ENCODE measurements at places on chromosomes 6 and 20.

DNA sequence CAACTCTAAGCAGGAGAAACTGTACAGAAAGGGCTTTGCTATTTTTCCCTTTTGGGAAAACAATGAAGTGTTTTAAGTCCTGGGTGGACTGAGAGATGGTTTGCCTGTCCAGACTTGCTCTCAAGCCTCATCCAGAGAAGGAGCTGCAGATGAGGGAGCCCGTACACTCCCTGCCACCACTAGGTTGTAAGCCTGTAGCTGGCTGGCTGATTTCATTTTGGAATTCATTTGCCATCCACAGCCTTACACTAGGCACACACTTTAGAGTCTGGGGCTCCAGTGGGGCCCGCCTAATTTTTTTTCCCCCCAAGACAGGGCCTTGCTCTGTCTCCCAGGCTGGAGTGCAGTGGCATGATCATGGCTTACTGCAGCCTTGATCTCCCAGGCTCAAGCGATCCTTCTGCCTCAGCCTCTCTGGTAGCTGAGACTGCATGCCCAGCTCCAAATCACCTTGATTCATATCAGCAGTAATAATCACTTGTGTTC is 28.4 kb downstream of the POFUT1 start:
- no peak for DNase-seq

DNA sequence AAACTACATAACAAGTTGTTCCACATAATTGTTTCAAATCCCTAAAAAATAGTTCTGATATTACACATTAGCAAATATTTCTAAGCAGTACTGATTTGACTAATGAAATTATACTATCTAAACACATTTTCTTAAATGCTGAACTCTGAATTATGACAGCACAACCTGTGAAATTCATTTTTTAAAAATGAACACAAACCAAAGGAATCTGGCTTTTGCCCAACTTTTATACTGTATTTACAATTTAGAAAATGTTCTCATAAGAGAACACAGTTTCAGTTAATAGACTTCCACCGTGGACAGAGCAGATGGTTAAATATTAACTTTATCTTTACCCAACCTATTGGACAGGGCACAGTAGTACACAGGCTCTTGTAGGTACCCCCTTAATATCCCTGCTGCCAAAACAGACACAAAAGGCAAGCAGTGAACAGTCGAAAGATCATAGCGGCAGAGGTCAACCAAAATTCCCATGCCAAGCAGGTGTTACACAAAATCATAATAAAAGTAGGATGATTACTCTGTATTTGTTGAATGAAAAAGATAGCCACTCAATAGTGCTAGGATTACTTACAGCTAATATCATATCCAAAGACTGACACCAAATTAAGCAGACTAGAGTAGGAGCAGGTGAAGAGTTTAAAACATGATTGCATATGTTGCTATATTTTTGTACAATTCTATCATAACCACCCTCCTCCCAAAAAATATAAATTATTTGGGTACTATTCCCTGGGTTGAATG is 122.5 kb downstream of the RNGTT start:
- DNase-seq = no peak

- no peak for DNase-seq
These were observed 184.5 kb upstream of the TCF21 start for GRCh38 chr6:133704371-133704770.

DNA sequence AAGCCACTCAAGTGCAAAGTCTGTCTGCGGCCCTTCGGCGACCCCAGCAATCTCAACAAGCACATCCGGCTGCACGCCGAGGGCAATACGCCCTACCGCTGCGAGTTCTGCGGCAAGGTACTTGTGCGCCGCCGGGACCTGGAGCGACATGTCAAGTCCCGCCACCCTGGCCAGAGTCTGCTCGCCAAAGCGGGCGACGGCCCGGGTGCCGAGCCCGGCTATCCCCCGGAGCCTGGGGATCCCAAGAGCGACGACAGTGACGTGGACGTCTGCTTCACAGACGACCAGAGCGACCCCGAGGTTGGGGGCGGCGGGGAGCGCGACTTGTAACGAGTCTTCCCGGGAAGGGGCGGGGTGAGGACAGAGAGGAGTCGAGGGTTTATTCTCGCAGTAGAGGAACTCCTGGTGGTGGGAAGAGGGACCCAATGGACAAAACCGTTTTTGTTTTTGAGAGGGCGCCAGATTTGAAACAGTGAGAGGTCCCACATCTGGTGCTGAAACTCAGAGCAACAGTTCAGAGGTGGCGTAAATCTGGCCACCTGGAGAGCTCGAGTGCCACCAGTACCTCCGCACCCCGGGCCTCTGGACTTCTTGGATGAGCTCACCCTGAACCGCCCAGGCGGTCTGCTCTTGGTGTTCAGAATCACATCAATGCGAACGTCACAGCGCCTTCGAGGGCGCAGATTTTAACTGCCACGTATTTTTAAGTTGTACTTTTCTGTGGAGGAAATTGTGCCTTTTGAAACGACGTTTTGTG is 8.0 kb downstream of the PRDM13 start:
- DNase-seq = no peak

- no peak for DNase-seq
These were observed 640.2 kb downstream of the PTPRT start for GRCh38 chr20:42549496-42549895.

DNA sequence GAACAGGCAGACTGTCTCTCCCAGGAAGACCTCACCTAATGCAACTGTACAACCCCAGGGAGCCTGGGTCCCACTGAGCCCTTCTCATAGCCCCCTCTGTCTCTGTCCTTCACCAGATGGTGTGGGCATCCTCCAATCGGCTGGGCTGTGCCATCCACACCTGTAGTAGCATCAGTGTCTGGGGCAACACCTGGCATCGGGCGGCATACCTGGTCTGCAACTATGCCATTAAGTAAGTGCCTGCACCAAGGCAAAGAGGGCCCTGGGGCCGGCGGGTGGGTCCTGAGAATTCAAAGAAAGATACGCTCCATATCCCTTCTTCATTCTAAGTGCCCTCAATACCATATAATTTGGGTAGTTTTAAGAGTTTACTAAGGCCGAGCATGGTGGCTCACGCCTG is 8.3 kb downstream of the R3HDML start:
- DNase-seq = no peak

DNA sequence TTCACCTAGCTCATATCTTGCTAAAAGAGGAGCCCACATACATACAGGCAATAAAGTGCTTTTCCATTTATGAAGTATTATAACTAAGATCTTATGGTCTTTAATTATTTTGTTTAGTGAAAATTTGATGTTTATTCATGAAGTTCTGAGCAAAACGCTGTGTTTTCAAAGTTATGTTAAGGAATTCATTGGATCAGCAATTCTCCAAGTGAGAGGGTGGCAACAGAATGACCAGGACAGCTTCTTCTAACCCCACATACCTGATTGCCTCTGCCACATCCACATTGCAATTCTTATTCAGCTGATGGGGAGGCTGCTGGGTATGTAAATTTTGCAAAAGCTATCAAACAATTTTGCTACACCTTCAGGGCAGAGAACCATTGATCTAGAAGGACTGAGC is 116.8 kb downstream of the OGFRL1 start:
- DNase-seq = no peak

GRCh38 chr20:19495905-19496703 is 262.0 kb upstream of the RIN2 start:
- no peak for DNase-seq

DNA sequence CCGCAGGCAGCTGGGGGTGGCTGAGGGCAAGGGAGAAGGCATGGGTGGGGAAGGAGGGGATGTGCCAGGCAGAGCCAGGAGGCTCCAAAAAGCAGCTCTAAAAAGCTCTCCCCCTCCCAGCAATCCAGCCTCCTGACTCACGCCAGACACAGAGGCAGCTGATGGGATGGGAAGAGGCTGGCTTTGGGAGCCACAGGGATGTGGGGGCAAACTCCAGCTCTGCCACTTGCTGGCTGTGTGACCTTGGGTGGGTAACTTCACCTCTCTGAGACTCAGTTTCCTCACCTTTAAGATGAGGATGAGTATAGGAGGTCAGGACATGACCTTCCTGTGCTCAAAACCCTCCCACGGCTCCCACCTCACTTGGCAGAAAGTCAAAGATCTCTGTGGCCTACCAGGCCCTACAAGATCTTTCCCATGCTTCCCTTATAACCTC is 148.9 kb downstream of the CEBPB start:
- no peak for DNase-seq

- DNase-seq = no peak
These were observed 11.1 kb downstream of the MTHFD1L start for GRCh38 chr6:150876598-150876997.

GRCh38 chr6:7243179-7243981 is 69.6 kb downstream of the SSR1 start:
- peak; percentile 39 for DNase-seq

- DNase-seq = no peak
These were observed 13.0 kb downstream of the PIM1 start for GRCh38 chr6:37182736-37183590.

GRCh38 chr6:2477666-2478065 is 232.3 kb upstream of the GMDS start:
- no peak for DNase-seq

- DNase-seq = no peak
These were observed 9.7 kb upstream of the TBC1D7 start for GRCh38 chr6:13338038-13338437.

DNA sequence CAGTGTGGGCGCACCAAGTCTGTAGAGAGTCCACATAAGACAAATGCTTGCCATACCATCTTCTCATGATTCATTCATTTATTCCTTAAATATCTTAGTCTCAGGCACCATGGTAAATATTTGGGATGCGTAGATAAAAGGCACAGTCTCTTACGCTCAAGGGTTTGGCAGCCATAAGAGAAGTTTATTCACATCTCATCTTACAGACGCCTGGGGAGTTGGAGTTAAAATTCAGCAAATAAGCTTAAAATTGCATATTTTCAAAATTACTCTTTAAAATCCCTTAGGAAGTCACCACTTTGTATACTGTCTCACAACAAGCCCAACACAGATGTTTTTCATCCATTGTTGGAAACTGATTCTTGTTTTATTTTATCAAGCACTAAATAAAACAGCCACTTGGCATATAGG is 363.3 kb downstream of the KIF16B start:
- no peak for DNase-seq

DNA sequence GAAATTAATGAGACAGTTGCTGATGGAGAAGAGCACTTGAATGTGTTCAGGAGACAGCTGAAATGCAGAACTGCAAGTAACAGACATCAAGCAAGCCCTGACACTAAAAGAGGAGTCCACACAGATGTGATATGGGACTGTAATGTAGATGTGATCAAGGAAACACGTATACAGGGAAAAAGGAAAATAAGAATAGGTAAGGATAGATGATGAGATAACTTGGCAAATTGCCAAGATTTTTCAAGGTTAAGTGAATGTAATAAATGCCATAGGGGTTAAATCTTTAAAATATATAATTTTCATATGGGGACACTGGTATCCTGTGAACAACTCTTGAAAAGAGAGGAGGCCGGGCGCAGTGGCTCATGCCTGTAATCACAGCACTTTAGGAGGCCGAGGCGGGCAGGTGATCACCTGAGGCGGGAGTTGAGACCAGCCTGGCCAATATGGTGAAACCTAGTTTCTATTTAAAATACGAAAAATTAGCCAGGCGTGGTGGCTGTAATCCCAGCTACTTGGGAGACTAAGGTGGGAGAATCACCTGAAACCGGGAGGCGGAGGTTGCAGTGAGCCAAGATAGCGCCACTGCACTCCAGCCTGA is 7.2 kb upstream of the SNX14 start:
- DNase-seq = no peak

DNA sequence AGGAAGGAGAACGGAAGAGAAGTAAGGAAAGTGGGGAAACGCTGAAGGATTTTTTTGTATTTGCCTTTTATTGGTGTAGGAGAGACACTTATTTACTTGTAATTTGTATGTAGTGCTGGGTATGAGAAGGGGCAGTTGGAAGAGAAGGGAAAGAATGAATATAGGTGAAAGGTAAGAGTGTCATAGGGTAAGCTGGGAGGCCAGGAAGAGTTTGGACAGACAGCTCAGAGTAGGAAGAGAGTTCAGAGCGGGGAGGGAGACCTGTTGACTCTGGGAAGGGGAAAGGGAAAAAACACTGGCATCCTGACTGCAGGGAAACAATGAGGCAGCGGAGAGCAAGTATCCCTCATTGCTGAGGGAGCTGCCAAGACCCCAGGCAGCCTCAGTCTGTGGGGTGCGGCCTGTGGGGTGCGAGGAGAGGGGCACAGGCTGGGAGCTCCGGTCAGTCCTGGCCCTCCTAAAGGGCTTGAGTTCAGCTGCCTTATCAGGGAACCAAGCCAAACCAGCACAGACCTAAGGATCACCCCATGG is 3.1 kb downstream of the TRAF3IP2 start:
- DNase-seq = no peak

- no peak for DNase-seq
These were observed 48.1 kb downstream of the ERMARD start for GRCh38 chr6:169799474-169799926.

DNA sequence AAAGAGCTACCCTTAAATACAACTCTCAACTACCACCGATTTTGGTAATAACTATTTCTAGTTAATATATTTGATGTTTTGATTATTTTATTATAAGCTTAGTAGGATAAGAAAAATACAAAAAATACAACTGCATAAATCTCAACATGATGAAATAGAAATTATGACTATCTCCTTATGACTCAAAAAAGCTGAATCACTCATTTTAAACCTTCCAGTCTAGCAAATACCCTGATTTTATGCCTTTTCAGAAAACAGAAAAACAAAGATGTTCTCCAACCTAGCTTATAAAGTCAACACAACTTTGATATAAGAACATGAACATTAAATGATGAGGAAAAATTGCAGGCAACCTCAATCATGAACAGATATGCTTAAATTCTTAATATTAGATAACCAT is 40.2 kb upstream of the DSE start:
- no peak for DNase-seq

- peak; percentile 32 for DNase-seq
These were observed 331.8 kb downstream of the RIMS1 start for GRCh38 chr6:72218125-72218524.

GRCh38 chr6:146785001-146785585 is 186.3 kb downstream of the ADGB start:
- DNase-seq = peak; percentile 23

DNA sequence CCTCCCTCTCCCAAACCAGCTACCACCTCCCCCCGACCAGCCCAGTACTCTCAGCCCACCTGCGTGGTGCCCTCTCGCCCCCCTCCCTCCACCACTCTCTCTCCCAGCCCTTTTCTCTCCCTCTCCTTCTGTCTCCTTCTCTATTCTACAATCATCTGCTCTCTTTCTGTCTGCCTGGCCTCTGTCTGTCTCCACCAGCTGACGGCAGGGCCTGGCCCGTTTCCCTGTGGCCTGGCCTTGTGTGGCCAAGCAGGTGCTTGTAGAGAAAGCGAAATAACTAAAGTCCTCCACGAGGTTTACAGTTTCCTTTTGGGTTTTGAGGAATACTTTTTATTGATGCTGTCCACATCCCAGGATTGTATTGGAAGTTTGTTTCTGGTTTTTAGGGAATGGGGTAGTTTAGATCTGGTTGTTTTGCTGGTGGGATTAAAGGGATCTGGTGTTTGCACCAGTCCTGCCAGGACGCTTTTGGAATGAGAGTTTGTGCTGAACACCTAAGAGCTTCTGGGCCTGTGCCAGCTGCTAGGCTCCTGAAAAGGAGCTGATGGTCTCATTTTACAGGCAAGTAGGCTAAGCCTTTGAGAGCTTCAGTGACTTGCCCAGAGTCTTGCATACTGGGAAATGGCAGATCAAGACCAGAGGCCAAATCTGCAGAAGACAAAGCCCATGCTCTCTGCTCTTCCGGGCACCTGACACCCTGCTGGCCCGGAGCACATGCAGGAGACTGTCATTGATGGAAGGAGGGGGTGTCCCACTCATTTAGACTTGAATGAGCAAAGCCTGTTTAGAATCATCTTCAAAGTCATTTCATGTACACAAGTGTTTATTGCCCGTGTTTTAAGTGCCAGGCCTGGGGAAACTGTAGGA is 161.7 kb downstream of the SYCP2 start:
- DNase-seq = no peak

- DNase-seq = no peak
These were observed 17.2 kb downstream of the TAB2 start for GRCh38 chr6:149334682-149335160.

All from NT2/D1 (cell line).